ENCODE measurements at places on chromosomes 6 and 20. TPM values are rescaled to one million over a fixed set of nuclear protein-coding genes. Genes with fewer than 3 reads are reported as not detected.

Gene PI16
- total RNA-seq = 2.0 TPM

Gene MEP1A
- not detected for total RNA-seq

Gene C6orf132
- total RNA-seq = 0.18 TPM

Gene PNISR
- 162 TPM for total RNA-seq

Gene ATP6V1G2
- 3.8 TPM for total RNA-seq

Gene OR2J3
- total RNA-seq = not detected

Gene MUC21
- not detected for total RNA-seq

Gene ECT2L
- total RNA-seq = not detected

Gene SPEF1
- 0.18 TPM for total RNA-seq

Gene NRN1
- 0.26 TPM for total RNA-seq
